Neural crest cell (in vitro differentiated cells): ENCODE measurements at places on chromosomes 13 and 19. TPM values are rescaled to one million over a fixed set of nuclear protein-coding genes. Genes with fewer than 3 reads are reported as not detected.

The KLK3 gene
- not detected in 2 replicates for total RNA-seq

The CEACAM4 gene
- not detected in 2 replicates for total RNA-seq

The CCNA1 gene
- 0.25 and 0.26 TPM in 2 replicates for total RNA-seq

The ZFR2 gene
- 4.2 and 5.0 TPM in 2 replicates for total RNA-seq

The LIM2 gene
- total RNA-seq, result not detected in 2 replicates

The SYT3 gene
- 1.4 and 2.0 TPM in 2 replicates for total RNA-seq

The ATF5 gene
- 23.4 and 24.2 TPM in 2 replicates for total RNA-seq

The LGALS14 gene
- total RNA-seq, result not detected in 2 replicates

The GSX1 gene
- total RNA-seq, result 10.6 and 11.4 TPM in 2 replicates

The C19orf25 gene
- 34.5 and 41.5 TPM in 2 replicates for total RNA-seq

The DHDH gene
- 0.47 and 0.82 TPM in 2 replicates for total RNA-seq

The NCAN gene
- 12.3 and 13.8 TPM in 2 replicates for total RNA-seq

The GGACT gene
- 4.3 and 5.9 TPM in 2 replicates for total RNA-seq

The LSM14A gene
- 141 and 153 TPM in 2 replicates for total RNA-seq

The TNFSF13B gene
- total RNA-seq, result 0.32 and 0.82 TPM in 2 replicates

The COL5A3 gene
- 0.61 and 0.86 TPM in 2 replicates for total RNA-seq

The SHD gene
- 2.7 and 4.5 TPM in 2 replicates for total RNA-seq

The GRAMD1A gene
- 100 and 103 TPM in 2 replicates for total RNA-seq

The CLEC4M gene
- not detected in 2 replicates for total RNA-seq

The RNF225 gene
- total RNA-seq, result 1.5 and 1.6 TPM in 2 replicates

The THSD8 gene
- total RNA-seq, result 34.7 and 49.1 TPM in 2 replicates

The RGL3 gene
- 0.30 and 0.55 TPM in 2 replicates for total RNA-seq

The ZNF441 gene
- total RNA-seq, result 3.9 and 5.7 TPM in 2 replicates

The FBXO27 gene
- total RNA-seq, result 4.9 and 6.8 TPM in 2 replicates

The IL4I1 gene
- total RNA-seq, result 0.12 and 0.41 TPM in 2 replicates

The LGALS7B gene
- total RNA-seq, result not detected in 2 replicates

The NXNL1 gene
- total RNA-seq, result not detected in 2 replicates

The ATP13A1 gene
- total RNA-seq, result 75.1 and 81.0 TPM in 2 replicates

The ZNF587 gene
- total RNA-seq, result 45.4 and 46.1 TPM in 2 replicates

The C19orf53 gene
- 89.1 and 111 TPM in 2 replicates for total RNA-seq

The HAUS5 gene
- total RNA-seq, result 52.8 and 55.9 TPM in 2 replicates

The EIF3K gene
- total RNA-seq, result 255 TPM in 2 replicates

The ELL gene
- 11.1 and 14.2 TPM in 2 replicates for total RNA-seq

The UBE2L5 gene
- total RNA-seq, result not detected in 2 replicates

The NALCN gene
- total RNA-seq, result 0.35 and 0.36 TPM in 2 replicates

The RUVBL2 gene
- total RNA-seq, result 118 and 125 TPM in 2 replicates

The UPK1A gene
- total RNA-seq, result not detected in 2 replicates

The HOMER3 gene
- total RNA-seq, result 71.4 and 78.8 TPM in 2 replicates

The TMC4 gene
- 0.28 TPM in 1 of 2 replicates, not detected in the other for total RNA-seq

The PPM1N gene
- total RNA-seq, result not detected in 2 replicates

The ING1 gene
- 26.8 and 29.6 TPM in 2 replicates for total RNA-seq

The SARS2 gene
- total RNA-seq, result 54.1 and 58.5 TPM in 2 replicates

The HIPK4 gene
- total RNA-seq, result 0.11 and 0.30 TPM in 2 replicates
